HS-5 (cell line): ENCODE measurements at places on chromosomes 13 and 19.

GRCh38 chr13:97135883-97136282, 86.2 kb upstream of the MBNL2 start:
- no peak for DNase-seq

GRCh38 chr19:4044990-4045465, 21.7 kb downstream of the ZBTB7A start:
- no peak for DNase-seq

DNA sequence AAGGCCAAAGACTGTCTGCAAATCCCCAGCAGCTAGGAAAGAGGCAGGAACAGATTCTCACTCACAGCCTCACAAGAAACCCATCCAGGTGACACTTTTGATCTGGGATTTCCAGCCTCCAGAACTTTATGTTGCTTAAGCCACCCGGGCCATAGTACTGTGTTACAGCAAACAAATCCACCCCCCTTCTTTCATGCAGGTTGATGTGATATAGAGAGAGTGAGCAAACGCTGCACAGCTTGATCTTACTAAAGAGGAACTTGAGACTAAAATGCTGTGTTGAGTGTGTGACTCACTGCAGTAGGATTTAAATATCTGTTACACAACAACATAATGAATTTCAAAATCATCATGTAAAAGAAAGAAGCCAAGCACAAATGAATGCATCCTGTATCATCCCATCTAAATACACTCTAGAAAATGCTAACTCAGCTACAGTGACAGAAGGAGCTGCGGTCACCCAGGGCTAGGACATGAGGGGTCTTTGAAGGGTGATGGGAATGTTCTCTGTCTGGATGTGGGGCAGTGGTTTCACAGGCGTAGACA, 32.2 kb downstream of the RCBTB2 start:
- peak; percentile 41 for DNase-seq

DNA sequence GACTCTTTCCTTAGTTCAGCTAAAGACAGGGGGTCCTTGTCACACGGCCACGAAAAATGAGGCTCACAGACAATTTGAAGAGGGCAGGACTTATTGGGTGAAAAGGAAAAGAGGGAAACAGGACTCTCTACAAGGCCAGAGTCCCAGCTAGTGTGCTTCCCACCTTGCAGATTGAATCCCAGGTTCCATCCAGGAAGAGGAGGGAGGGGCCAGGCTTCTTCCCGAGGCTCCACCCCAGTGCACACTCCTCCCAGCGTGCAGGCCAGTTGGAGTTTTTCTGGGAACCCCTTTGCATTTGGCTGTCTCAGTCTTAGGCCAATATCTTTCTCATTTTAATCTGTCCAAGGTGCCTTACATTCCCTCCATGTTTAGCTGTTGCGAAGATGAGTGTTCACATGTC, 106.8 kb downstream of the DNAJC3 start:
- no peak for DNase-seq

GRCh38 chr19:46529622-46530451, 34.2 kb upstream of the PNMA8B start:
- DNase-seq = peak; percentile 33

DNA sequence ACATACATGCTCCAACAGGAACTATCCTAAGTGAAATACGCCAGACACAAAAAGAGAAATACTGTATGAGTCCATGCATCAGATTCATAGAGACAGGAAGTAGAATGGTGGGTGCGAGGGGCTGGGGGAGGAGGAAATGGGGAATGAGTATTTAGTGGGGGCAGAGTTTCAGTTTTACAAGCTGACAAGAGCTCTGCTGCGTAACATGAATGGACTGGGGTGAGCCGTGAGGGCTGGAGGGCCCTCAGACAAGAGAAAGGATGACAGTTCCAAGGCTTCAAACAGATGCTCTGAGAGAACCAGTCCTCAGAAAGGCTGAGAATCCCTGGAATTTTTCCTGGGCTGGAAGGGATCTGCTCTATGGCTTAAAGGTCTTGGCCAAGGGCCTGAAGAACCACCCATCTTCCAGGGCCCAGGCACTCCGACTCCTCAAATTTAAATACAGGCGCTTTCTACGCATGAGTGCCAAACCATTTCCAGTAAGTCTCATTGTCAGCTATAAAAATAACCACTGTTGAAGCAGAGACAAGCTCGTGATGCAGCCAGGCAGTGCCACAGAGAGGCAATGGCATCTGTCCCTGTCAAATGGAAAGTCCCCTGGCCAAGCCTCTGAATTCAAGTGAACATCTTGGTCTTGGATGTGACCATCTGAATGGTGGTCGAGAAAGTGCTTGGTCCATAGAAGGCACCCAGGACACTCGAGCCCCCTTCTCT, 17.5 kb downstream of the KLF2 start:
- no peak for DNase-seq

DNA sequence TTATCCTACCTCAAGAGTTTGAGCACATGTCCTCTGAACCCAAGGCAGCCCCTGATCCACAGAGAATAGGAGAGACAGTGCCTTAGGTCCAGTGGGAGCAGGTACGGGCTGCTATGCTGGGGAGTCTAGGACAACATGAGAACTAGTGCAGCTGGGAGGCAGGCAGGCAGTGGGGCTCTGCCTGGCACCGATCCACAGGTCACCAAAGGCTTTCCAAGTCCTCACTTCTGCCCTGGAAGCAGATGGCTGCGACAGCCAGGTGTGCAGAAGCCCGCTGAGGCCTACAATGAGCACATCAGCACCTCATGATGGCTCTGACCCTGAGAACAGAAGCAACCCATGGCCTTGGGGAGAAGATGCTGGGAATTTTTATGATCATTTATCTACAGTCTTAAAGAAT, 29.8 kb upstream of the EPHX3 start:
- DNase-seq = no peak

DNA sequence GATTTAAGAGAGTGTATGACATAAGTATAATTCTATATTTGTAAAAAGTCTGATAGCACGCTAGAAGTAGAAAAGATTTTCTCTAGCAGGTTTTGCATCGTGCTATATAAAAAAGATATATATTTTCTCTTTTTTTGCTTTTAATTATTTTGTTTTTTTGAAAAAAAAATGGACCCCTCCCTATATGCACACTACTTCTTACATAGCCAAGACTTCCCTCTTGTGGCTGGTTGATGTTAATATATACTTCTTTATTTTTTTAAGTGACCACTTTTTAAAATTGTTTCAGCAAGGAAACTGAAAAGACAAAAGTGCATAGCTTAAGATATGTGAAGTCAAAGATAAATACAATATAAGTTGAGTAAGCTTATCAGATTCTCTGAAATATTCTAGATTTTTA, 1202.8 kb downstream of the DIAPH3 start:
- DNase-seq = no peak

GRCh38 chr19:6223461-6224307, 56.1 kb downstream of the MLLT1 start:
- no peak for DNase-seq

GRCh38 chr13:83992566-83993358, 110.5 kb upstream of the SLITRK1 start:
- no peak for DNase-seq

GRCh38 chr19:34655651-34656050, 21.3 kb downstream of the SCGB2B2 start:
- no peak for DNase-seq

GRCh38 chr19:4051175-4052101, 15.3 kb downstream of the ZBTB7A start:
- DNase-seq = no peak

GRCh38 chr19:2326699-2327360, 1.6 kb downstream of the LSM7 start:
- no peak for DNase-seq

DNA sequence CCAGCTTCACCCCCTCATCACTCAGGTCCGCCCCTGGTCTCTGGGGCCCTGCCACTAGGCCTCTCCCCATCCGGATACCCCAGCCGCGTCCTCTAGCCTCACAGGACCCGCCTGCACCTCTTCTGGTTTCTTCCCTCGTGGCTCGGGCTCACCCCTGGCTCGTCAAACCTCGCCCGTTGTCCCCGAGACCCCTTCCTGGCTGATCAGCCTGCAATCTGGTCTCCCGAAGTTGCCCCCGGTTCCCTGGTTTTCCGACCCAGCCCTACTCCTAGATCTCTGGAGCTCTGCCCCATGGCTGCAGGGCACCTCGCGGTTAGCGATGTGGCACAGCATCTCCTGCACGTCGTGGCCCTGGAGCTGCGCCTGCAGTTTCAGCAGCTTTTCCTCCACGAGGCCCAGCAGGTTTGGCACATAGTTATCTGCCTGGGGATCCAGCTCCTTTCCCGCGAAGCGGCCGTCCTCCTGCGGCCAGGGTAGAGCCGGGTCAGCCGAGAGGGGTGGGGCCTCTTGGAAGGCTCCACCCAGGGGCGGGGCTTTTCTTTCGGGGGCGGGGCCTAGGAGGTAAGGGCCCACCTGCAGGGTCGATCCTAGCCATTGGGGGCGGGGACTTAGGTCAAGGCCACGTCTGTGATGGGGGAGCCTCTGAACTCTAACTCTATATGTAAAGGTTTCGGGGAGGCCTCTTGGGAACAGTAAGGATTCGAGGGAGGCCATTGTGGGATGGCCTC, 2.4 kb upstream of the RGL3 start:
- DNase-seq = no peak

GRCh38 chr13:95033890-95034289, 267.4 kb downstream of the ABCC4 start:
- DNase-seq = no peak

- DNase-seq = no peak
Observed at GRCh38 chr19:41222240-41222639, 3.2 kb downstream of the AXL start.

DNA sequence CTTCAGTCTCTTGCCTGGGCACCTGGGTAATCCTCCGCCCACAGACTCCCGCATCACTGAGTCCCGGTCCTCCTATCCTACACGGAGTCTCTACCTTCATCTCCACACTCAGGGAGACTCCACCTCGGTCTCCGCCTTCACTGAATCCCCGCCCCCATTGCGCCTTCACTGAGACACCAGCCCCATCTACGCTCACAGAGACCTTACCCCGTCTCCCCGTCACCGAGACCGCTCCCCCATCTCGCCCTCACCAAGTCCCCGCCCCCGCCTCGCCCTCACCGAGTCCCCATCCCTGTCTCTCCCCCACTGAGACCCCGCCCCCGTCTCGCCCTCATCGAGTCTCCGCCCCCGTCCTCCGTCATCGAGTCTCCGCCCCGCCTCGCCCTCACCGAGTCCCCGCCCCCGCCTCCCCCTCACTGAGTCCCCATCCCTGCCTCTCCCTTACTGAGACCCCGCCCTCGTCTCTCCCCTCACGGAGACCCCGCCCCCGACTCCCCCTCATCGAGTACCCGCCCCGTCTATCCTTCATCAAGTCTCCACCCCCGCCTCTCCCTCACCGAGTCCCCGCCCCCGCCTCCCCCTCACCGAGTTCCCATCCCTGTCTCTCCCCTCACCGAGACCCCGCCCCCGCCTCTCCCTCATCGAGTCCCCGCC, 23.1 kb upstream of the ZNF846 start:
- peak; percentile 75 for DNase-seq

DNA sequence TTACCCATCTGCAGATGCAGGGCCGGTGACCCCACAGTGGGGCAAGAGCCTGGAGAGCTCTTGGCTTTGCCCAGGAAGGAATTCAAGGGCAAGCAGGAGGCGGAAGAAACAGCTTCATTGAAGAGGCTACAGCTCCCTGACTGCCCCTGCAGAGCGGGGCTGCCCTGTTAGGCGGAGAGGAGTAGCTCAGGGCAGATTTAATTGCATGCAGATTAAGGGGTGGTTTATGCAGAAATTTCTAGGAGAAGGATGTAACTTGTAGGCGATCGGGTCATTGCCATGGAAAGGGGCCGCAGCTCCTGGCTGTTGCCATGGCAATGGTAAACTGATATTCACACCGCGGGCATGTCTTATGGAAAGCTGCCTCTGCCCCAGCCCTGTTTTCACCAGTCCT, 94.1 kb downstream of the ATP11A start:
- no peak for DNase-seq

DNA sequence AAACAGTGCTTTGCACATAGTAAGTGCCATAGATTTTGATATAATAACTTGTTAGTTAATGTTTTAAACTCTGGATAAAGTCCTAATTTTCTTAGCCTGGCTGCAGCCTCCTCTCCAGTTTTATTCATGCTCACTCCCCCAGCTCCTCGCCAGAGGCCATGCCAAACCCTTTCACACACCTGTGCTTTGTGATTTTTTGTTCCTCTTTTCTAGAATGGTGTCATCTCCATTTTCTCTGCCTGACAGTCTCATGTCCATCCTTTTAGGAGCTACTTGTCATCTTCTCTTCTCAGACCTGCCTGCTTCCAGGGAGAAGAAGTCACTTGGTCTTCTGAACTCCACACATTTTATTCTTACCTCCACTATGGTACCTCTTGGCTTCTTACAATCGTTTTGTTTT, 55.8 kb upstream of the SPATA13 start:
- DNase-seq = no peak

GRCh38 chr13:37766502-37766901, 103.1 kb downstream of the TRPC4 start:
- DNase-seq = no peak

DNA sequence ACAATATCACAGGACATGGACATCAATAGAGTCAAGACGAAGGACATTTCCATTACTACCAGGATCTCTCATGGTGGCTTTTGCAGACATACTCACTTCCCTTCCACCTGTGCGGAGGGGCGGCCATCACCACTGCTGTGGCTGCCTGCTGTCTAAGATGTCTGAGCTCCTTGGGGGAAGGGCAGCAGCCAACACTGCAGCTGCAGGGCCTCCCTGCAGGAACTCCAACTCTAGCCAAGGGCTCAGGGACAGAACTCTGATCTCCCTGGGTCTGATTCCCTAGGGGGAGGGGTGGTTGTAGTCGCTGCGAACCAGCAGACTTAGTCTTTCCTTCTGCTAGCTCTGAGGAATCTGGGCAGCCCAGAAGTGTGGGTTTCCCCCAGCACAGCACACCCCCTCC, 78.9 kb upstream of the ANKRD10 start:
- no peak for DNase-seq

DNA sequence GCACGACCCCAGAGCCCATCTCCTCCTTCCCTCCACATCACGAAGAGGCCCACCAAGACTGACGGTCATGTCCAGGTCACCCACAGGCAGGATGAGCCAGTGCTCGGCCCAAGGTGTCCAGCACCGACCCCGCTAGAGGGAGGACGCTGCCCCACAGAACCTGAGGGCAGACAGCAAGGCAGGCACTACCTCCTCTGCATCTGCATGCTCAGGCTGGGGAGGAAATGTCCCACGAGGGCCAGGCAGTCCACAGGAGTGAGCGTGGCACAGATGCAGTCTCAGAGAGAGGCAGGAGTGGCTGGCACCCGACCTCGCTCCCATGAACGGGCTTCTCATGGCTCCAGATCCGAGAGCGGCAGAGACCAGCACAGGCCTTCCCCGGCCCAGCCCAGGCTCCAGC, 133.2 kb downstream of the TUBA3C start:
- DNase-seq = no peak

GRCh38 chr13:93955904-93956303, 523.6 kb downstream of the DCT start:
- no peak for DNase-seq

GRCh38 chr13:113641426-113641825, 16.6 kb downstream of the ATP4B start:
- DNase-seq = no peak

DNA sequence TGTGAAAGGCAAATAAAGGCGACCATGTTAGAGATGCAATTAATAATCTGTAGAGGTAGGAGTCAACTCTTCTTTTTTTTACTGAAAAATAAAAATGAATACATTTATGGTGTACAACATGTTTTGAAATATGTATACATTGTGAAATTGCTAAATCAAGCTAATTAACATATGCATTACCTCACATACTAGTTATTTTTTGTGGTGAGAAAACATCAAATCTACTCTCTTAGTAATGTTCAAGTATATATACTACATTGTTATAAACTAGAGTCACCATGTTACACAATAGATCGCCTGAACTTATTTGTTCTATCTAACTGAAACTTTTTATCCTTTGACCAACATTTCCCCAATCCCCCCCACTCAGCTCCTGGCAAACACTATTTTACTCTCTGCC, 143.2 kb downstream of the POU4F1 start:
- DNase-seq = peak; percentile 14

GRCh38 chr19:601790-602189, 12.1 kb downstream of the HCN2 start:
- no peak for DNase-seq
